Right renal pelvis (tissue), 4 donors: ENCODE measurements at places on chromosomes 16 and 17. TPM values are rescaled to one million over a fixed set of nuclear protein-coding genes. Genes with fewer than 3 reads are reported as not detected.

EFCAB13 gene
- 6.8 TPM for polyA plus RNA-seq

MAP3K14 gene
- polyA plus RNA-seq: 5.2 TPM

ZNF213 gene
- 10.3 TPM for polyA plus RNA-seq

KRTAP17-1 gene
- not detected for polyA plus RNA-seq

RNF43 gene
- 14.8 TPM for polyA plus RNA-seq
